CD14-positive monocyte (primary cell): ENCODE measurements at places on chromosomes 13 and 19. TPM values are rescaled to one million over a fixed set of nuclear protein-coding genes. Genes with fewer than 3 reads are reported as not detected.

- no peak for DNase-seq
Measured at GRCh38 chr19:45421947-45422498, 1.7 kb downstream of the ERCC1 start.

GRCh38 chr19:33235996-33236350 is 10.3 kb upstream of the SLC7A10 start:
- no peak for DNase-seq

GRCh38 chr19:15337202-15337601 is 4.9 kb upstream of the BRD4 start:
- DNase-seq: no peak

- DNase-seq: no peak
Measured at GRCh38 chr13:102399791-102400674, 1.8 kb downstream of the FGF14 start.

Gene CYP4F11
- polyA plus RNA-seq: not detected in 2 replicates

- no peak for DNase-seq
Measured at GRCh38 chr19:54560881-54561385, 12.7 kb upstream of the LILRA2 start.

Gene ZNF729
- not detected in 2 replicates for polyA plus RNA-seq
